ENCODE measurements at places on chromosomes 1 and 21.

- H3K36me3 ChIP-seq, result no peaks in the 10 kb centered on the region
- H3K4me1 ChIP-seq, result peaks cover 2% of the 10 kb centered on the region
- H3K27me3 ChIP-seq, result no peaks in the 10 kb centered on the region
- H3K27ac ChIP-seq, result no peak overlapping the region
Observed at GRCh38 chr1:42146626-42147320, 6.4 kb upstream of the GUCA2B start.

GRCh38 chr1:110602466-110602865, 3.7 kb downstream of the KCNA2 start:
- H3K4me1 ChIP-seq, result peaks cover 12% of the 10 kb centered on the region
- H3K36me3 ChIP-seq, result no peaks in the 10 kb centered on the region
- H3K27me3 ChIP-seq, result peaks cover 32% of the 10 kb centered on the region

- H3K27ac ChIP-seq, result no peak overlapping the region
- no peaks in the 10 kb centered on the region for H3K36me3 ChIP-seq
- H3K27me3 ChIP-seq, result no peaks in the 10 kb centered on the region
- no peak overlapping the region for H3K4me3 ChIP-seq
- no peaks in the 10 kb centered on the region for H3K4me1 ChIP-seq
Observed at GRCh38 chr1:4584449-4584848, 70.0 kb upstream of the AJAP1 start.

DNA sequence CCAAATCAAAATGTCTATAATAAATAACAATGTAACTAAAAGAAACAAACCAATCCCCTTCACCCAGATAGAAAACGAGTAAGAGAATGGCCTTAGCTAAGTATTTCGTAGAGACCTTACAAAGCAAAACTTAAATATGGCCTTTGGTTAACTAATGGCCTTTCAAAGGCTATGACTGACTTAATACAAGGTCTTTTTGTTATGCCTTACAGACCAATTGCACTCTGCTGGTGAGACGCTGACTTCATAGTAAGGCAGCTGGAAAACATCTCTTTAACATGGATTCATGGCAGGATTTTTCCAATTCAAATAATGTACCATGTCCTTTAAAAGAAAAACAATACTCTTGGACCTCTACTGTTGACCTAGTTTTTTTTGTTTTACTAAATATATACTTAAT, 15.8 kb upstream of the TBCE start:
- no peak for DNase-seq
- H3K27me3 ChIP-seq, result no peaks in the 10 kb centered on the region
- H3K36me3 ChIP-seq, result no peaks in the 10 kb centered on the region
- H3K4me3 ChIP-seq, result no peak overlapping the region

GRCh38 chr1:190474010-190474409, 3.7 kb downstream of the BRINP3 start:
- H3K27me3 ChIP-seq, result peaks cover 28% of the 10 kb centered on the region
- DNase-seq, result no peak
- H3K36me3 ChIP-seq, result no peaks in the 10 kb centered on the region
- no peak overlapping the region for H3K4me3 ChIP-seq

DNA sequence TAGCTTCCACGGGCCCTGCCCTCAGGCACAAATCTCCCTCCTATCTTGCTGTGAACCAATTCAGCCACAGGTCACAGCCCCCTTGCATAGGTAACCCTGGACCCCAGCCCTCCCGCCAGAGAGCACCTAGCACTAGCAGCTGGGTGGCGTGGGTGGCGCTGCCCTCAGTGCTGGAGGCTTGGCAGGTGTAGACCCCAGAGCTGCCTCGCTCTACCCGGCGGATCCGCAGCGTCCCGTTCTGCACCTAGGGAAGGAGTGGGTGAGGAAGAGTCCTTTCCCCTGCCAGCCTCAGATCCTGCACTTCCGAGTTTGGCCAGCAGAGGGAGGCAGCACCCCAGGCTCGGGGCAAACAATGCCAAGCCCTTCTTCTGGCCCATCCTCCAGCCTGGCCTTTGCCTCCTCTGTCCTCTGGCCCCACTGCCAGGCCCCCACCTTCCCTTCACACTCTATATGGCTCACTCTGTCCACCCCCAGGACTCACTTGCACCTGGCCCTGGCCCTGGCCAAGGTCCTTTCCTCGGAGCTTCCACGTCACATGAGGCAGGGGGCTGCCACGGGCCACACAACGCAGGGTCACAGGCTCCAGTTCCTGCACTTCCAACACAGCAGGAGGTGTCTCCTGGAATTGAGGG, 9.0 kb downstream of the IGSF9 start:
- H3K27me3 ChIP-seq, result no peaks in the 10 kb centered on the region
- DNase-seq, result peak; percentile 87
- no peak overlapping the region for H3K27ac ChIP-seq
- no peaks in the 10 kb centered on the region for H3K36me3 ChIP-seq
- H3K4me3 ChIP-seq, result no peak overlapping the region

GRCh38 chr1:183675381-183675780, 22.3 kb upstream of the APOBEC4 start:
- H3K27ac ChIP-seq, result no peak overlapping the region
- peaks cover 5% of the 10 kb centered on the region for H3K4me1 ChIP-seq
- H3K4me3 ChIP-seq, result no peak overlapping the region
- H3K36me3 ChIP-seq, result no peaks in the 10 kb centered on the region

DNA sequence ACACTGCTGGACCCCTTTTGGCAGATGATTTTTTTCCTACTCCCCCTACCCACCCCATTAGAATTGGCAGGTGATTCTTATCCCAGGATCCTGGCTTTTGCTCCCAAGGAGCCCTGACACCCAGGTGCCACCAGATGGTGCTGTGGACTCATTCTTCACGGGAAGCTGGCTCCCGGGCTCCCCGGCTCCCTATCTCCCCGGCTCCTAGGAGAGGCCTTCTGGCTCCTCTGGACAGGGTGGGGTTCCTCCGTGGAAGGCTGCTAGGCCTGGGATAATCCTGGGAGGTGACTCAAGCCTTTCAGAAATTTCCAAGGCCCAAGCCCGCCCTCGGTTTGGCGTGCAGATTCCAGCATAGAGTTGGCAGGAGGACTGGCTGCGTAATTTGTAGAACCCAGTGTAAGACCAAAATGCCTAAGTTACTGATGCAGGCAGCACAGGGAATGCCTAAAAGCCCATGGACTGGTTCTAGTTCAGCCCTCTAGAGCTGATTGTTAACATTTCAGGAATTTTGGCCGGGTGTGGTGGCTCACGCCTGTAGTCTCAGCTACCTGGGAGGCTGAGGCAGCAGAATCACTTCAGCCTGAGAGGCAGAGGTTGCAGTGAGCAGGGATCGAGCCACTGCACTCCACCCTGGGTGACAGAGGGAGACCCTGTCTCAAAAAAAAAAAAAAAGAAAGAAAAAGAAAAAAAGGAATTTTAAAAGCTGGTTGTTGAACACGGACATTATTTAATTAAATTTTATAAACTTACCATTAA, 6.8 kb upstream of the BSDC1 start:
- peak; percentile 86 for DNase-seq
- H3K36me3 ChIP-seq, result no peaks in the 10 kb centered on the region
- H3K27me3 ChIP-seq, result no peaks in the 10 kb centered on the region
- no peak overlapping the region for H3K4me3 ChIP-seq
- no peak overlapping the region for H3K27ac ChIP-seq

- no peaks in the 10 kb centered on the region for H3K4me1 ChIP-seq
- H3K4me3 ChIP-seq, result no peak overlapping the region
- DNase-seq, result peak; percentile 57
- H3K27me3 ChIP-seq, result no peaks in the 10 kb centered on the region
- no peak overlapping the region for H3K27ac ChIP-seq
- H3K36me3 ChIP-seq, result no peaks in the 10 kb centered on the region
Observed at GRCh38 chr1:104780470-104781078, 1030.9 kb downstream of the AMY1C start.

DNA sequence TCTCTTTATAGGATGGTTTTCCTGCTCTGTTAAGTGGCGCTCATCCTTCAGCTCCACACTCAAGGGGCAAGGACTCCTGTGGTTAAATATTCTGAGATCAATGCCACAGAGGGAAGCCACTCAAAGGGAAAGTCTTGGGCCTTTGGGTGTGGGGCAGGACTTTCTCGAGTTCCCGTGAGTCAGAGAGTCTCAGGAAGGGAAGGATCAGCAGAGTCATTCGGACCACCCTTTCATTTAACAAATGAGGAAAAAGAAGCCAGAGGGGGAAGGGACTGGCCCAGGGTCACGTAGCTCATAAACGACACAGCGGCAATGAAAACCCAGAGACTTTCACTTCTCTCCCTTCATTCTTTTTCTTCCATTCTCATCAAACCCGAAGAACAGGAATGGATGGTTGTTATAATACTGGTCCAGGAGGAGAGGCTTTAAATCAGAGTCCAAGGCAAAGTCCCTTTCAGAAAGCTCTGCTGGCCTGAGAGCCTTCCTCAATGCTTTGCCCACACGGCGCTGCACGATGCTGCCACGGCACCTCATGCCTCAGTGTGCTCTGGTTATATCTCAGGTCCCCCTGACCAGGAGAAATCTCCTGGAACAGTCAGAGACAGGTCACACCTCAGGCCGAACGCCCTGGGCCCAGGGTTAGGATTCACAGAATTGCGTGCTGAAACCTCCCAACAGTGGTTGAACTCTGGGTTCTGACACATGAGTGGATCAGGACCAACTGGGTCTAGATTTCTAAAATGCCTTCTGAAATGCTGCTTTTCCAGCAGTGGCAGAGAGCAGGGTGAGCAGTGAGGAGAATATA, 65.3 kb downstream of the TENT5C start:
- DNase-seq, result no peak
- no peaks in the 10 kb centered on the region for H3K4me1 ChIP-seq
- no peak overlapping the region for H3K4me3 ChIP-seq
- H3K27me3 ChIP-seq, result no peaks in the 10 kb centered on the region

DNA sequence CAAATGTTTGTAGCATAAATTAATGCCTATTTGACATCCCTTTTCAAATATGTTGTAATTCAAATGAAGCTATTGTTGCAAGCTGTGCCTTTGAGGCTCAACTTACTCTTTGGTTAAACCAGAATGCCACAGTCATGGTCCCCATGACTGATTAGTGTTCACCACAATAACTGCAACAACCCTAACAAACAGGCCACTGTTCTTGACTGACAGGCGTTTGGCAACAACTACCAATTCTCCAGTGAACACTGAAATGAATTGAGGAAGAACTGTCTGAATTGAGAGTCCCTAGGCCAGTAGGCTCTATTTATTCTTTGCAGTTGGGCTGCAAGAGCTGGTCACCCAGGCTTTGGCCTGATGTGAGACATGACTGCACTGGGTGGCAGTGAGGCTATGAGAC, 6.6 kb upstream of the TMEM167B start:
- H3K27me3 ChIP-seq, result no peaks in the 10 kb centered on the region
- no peaks in the 10 kb centered on the region for H3K36me3 ChIP-seq
- H3K27ac ChIP-seq, result no peak overlapping the region
- no peak overlapping the region for H3K4me3 ChIP-seq
- H3K4me1 ChIP-seq, result peaks cover 6% of the 10 kb centered on the region

GRCh38 chr1:10643607-10644306, 152.7 kb downstream of the CASZ1 start:
- no peak overlapping the region for H3K4me3 ChIP-seq
- H3K27ac ChIP-seq, result no peak overlapping the region
- H3K4me1 ChIP-seq, result no peaks in the 10 kb centered on the region
- peaks cover 12% of the 10 kb centered on the region for H3K27me3 ChIP-seq
- no peak for DNase-seq

DNA sequence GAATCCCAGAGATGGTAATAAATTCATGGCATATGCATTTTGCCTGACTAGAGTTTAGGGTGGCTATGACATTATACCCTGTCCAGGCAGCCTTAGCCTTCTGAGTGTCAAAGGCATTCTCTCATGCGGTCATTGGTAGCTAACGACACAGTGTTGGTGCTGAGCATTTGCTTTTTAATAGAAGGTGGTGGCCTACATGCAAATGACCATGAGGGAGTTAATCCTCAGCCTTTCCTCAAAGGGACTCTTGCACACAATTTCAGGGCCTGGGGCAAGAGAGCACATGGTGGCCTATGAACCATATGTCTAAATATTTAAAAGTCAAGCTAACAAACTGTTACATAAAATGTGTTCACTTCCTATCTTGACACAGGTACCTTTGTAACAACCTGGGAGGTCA, 30.9 kb upstream of the KCNA10 start:
- H3K4me3 ChIP-seq, result no peak overlapping the region
- DNase-seq, result no peak
- no peak overlapping the region for H3K27ac ChIP-seq

- H3K27ac ChIP-seq, result no peak overlapping the region
- peaks cover 5% of the 10 kb centered on the region for H3K4me1 ChIP-seq
- H3K4me3 ChIP-seq, result no peak overlapping the region
- no peak for DNase-seq
Observed at GRCh38 chr21:46620846-46621245, 14.6 kb upstream of the PRMT2 start.

- peaks cover 11% of the 10 kb centered on the region for H3K4me1 ChIP-seq
- H3K36me3 ChIP-seq, result no peaks in the 10 kb centered on the region
- no peak overlapping the region for H3K27ac ChIP-seq
- no peaks in the 10 kb centered on the region for H3K27me3 ChIP-seq
- no peak for DNase-seq
Observed at GRCh38 chr1:31505911-31506497, 70.3 kb upstream of the TINAGL1 start.

Measured in trophoblast cell (in vitro differentiated cells and primary cell).